Activated T-helper 17 cell treated with anti-CD3 and anti-CD28 coated beads, Interleukin-2, amount 50 U/mL, for 72 hours (primary cell): ENCODE measurements at places on chromosomes 2 and 18. TPM values are rescaled to one million over a fixed set of nuclear protein-coding genes. Genes with fewer than 3 reads are reported as not detected.

The HOXD13 gene
- not detected for total RNA-seq

The KCNG2 gene
- not detected for total RNA-seq

The SAG gene
- 1.7 TPM for total RNA-seq

DNA sequence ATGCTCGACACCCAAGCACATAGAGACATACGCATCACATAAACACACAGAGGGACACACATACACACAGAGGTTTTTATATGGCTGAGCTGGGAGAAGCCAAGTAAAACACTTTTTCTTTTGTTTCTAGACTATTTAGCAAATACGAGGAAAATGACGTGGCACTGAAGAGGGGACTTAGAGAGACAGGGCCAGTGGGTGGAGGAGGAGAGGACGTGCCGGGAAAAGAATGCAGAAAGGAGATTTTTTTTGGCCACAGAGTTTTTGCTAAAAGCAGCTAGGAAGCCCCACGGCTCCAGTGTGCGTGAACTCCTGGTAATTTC is 168.5 kb upstream of the KLF7 start:
- peak; percentile 27 for ATAC-seq

DNA sequence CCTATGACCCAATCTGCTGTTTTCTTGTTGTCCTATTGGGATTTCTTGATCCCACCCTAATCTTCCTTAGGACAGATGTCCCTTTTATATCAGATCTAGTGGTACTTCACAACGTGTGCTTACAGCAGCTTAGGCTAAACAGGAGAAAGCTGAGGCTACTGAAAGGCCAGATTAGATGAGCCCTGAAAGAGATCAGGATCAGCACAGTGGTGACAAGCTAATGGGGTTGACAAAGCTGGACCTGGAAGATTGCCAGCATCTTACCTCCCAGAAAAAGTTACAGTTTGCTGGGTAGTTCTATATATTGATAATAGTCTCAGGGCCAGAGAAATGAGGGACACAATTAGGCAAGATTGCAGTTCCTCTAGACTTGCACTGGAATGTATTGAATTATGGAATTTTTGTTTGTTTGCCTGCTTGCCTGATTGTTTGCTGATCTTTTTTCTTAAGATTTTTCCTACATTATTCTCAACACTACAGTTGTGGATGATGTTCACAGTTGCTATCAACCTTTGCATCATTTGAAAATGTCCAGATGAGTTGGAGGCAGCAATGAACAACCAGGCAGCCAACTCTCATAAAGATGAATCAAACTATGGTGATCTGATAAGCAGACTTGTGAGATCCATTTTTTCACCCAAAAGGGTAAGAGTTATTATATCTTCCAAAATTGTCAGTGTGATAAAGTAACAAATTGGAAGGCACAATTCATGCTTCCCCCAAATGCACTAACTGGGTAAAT is 49.1 kb upstream of the PIK3C3 start:
- ATAC-seq: peak; percentile 53

DNA sequence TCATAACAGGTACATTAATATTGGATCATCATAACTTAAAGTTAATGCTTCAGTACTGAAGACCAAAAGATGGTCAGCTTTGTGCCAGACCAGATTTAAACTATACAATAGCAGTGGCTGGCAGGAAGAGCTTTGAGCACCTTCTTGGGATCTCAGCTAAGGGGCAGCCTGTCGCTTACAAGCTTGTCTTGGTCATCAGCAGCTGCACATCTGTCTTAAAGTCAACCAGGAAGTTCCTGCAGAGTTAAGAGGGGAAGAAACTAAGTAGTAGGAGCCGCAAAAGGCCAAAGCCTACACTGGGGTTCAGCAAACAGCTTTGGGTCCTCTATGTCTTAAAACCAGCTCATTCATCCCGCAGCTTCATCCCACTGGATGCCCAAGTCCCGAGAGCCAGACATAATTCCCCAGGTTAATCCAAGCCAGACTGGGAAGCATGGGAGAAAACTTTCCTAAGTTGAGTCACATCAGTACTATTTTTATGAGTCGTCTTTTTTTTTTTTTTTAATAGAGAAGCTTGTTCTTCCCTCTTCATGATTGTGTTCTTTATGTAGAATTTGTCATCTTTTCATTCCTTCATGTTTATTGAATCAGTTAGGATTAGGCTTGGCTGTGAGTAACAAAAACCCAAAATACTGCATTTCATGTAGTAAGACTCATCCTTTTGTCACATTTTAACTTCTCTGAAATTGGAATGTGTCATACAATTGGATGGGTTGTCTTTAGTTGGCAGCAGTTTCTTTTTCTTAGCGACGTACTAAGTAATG is 59.3 kb downstream of the SERTAD2 start:
- ATAC-seq: peak; percentile 80

DNA sequence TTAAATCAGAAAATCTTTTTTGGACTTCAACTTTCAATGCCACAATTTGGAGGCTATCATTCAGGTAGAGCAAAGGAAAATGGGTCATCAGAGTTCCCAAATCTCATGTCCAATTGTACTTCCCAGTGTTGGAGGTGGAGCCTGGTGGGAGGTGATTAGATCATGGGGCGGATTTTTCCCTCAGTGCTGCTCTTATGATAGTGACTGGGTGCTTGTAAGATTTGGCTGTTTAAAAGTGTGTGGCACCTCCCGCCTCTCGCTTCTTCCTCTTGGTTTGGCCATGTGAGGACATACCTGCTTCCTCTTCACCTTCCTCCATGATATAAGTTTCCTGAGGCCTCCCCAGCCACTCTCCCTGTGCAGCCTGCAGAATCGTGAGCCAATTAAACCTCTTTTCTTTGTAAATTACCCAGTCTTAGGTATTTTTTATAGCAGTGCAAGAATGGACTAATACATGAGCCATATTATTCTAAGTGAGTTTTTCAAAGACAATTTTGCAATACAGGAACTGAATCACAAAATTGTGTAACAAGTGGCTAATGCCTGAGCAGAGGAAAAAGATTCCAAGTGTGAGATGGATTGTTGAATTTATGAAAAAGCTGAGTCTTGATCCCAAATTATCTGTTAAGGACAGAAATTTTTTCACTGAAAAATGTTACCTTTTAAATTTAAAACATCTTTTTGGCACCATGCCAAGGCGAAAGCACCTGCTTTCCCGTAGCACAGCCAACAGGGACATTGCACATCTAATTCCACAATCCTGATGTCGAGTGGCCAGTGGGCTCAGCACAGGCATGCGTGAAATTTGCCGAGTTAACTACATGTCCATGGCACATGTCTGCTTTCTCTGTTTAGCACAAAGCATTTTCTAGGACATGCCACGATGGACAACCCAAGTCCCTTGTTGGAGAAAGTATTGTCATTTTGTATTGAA is 150.9 kb downstream of the COL6A3 start:
- no peak for ATAC-seq

GRCh38 chr2:81061016-81061415 is 756.5 kb upstream of the LRRTM1 start:
- no peak for ATAC-seq

DNA sequence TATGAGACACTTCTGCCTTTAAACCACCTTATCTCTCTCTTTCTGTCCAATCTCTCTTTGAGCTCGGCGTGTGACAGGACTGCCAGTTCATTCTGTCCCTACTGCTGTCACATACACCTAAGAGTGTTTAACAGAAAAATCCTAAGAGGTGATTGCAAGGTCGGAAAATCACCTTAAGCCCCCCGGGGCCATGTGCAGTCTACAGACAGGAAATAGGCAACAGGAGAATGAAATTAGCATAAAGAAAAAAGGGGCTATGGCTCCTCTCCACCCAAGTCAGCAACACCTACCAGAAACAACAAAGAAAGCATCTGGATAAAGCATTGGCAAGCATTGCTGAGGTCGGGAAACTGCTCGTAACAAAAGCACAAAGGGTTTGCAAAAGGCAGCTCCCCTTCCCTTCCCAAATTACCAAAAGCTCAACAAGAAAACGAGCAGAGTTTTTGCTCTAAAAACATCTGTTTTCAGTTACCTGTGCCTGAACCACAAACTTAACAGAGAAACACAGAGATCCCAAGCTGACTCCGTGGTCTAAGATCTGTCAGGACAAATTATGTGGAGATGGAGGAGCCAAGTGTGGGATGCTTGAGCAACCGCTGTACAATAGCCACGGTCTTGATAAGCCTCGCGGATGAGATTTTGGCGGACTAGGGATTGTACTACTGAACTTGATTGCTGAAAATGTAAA is 30.4 kb downstream of the ANKRD44 start:
- peak; percentile 30 for ATAC-seq

DNA sequence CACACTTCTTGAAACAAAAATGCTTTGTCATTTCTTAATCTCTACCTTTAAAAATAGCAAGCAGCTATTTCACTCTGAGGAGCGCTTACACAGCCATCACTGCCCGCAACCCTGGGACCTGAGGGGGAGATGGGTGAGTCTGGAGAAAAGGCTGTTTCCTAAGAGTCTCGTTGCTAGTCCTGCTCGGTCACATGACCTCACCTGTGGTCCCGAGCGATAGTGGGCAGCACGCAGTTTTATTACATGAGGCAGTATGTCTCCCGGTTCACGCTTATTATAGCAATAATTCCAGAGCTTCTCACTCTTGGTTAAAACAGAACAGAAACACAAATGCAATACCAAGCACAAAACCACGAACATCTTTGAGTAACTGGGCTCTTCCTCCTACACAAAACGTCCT is 105.3 kb downstream of the ZNF516 start:
- ATAC-seq: no peak

- ATAC-seq: no peak
These were observed 42.5 kb downstream of the MAP4K3 start for GRCh38 chr2:39394516-39394961.

DNA sequence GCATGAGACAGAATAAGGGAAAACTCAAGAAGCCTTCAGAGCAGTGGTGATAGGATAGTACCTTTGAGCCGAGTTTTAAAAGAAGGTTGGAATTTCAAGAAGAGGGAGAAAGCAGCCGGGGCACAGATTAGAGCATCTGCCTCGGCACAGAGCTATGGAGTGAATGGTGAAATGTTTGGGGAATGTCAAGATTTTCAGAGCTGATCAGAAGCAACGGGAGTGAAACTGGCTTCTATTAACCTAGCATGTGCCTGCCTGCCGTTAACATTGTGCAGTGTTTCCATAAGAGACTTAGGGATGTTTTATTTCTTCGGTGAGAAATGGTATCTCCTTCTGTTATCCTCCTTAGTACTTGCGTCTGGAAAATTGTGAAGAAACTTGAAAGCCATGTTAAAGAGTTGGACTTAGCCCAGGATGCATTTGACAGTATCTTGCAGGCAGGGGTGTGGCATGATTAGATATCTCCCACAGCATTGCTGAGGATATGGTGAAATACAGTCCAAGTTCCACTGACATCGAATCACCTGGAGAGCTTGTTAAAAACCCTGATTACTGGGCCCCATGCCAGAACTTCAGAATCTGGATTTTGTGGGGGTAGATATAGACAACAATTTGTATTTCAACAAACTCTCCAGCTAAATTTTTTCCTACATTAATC is 96.8 kb upstream of the PPP1CB start:
- ATAC-seq: no peak
